ENCODE measurements at places on chromosomes 2 and 18.

GRCh38 chr2:181357979-181358378, 99.2 kb upstream of the ITGA4 start:
- DNase-seq, result no peak

DNA sequence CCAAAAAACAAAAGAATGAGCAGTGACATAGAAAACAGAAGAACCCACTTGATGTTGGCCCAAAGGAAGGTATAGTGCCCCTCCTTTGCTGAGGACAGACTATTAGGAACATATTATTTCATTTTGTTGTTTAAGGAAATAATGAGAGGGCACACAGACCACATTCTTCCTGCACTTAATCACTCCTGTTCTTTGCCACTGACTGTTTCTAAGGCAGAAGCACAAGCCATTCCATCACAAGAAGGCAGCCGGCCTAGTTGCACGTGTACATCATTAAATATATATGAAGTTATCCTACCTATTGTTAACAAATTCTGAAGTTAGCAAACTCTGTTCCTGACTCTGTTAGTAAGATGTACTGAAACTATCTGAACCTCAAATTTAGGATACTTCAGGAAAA, 110.0 kb downstream of the LNPK start:
- DNase-seq, result no peak

DNA sequence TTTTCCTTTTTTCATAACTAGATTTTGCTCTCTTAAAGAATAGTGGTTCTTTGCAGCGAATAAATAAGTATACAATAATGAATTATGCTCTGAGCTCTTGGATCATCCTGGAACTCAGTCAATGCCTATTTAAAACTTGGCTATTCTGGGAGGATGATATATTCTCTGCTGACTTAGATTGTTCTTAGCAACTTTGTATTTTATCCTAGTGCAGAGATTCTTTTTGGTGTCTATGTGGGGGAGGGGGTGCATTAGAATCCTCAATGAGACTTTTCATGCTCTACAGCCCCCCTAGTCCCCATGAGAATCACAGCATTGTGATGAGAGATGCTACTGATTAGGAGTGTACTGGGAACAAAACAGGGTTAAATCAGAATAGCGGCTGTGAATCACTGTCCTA, 8.8 kb upstream of the FAM98A start:
- no peak for DNase-seq

DNA sequence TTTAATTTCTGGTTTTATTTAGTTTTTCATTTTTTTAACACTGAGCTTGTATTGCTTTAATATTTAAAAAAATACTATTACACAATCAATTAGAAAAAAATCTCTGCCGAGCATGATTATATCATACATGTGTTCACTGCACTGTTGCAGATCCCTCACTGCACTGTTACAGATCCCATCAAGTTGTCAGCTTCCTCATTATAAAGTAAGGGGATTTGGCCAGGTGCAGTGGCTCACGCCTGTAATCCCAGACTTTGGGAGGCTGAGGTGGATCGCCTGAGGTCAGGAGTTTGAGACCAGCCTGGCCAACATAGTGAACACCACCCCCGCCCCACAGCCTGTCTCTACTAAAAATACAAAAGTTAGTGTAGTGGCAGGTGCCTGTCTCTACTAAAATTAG, 33.0 kb upstream of the METTL21A start:
- DNase-seq, result no peak

DNA sequence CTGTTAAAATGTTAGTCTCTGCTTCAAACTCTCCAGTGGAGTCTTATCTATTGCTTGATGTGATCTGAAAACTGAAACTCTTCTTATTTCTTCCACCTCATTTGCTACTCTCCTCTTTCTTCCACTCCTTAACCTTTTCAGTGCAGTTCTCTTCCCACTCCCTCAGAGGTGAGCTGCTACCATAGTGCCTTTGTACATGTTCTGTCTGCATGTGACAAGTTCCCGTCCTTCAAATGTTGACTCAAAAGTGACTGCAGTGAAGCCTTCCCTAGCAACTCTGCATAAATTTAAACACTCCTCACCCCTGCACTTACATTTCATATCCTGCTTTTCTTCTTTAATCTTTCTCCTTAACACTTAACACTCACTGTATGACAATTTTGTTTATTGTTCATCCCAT, 12.1 kb downstream of the SGO2 start:
- no peak for DNase-seq

Measured in bone marrow (tissue), 2 donors.